ENCODE measurements at places on chromosomes 13 and 19.

DNA sequence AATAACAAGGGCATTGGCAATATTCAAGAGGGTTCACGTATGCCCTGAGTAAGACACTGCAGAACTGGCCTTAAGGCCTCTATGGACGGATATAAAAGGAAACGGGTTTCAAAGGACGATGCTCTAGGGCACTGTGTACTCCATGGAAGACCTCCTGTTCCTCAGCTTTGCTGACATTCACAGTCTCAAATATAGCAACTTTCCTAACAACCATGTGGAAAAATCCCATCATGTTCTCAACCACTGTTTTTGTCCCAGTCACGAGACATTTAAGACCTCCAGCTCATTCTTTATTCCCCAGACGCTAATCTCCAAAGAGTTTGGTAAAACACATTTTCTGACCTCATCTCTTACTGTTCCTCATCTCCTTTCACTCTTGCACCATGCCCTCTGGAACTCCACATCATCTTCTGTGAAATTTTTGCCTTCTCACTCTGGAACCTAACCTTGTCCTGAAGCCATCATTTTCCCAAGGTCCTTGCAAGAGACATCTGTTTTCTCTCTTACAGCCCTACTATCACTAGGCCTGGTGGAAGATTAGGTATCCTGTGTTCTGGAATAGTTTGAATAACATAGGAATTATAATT is 37.6 kb downstream of the SPRY2 start:
- DNase-seq: no peak

DNA sequence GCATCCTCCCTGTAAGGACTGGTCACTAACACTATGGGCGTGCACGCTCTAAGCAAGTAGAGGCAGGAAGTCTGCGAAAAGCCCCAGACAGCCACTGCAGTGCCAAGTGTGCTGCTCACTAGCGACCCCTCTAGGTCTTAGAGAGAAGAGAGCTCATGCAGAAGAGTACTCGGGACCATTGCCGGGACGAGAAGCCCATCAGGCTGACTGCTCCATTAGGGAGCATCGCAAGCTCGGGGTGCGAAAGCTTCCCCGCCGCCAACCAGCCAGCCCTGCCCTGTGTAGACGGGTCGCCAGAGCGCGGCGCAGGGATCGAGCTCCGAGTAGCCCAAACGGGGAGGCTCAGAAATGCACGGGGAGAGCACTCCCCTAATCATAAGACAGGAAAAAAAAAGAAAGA is 16.6 kb downstream of the POU4F1 start:
- DNase-seq: no peak

DNA sequence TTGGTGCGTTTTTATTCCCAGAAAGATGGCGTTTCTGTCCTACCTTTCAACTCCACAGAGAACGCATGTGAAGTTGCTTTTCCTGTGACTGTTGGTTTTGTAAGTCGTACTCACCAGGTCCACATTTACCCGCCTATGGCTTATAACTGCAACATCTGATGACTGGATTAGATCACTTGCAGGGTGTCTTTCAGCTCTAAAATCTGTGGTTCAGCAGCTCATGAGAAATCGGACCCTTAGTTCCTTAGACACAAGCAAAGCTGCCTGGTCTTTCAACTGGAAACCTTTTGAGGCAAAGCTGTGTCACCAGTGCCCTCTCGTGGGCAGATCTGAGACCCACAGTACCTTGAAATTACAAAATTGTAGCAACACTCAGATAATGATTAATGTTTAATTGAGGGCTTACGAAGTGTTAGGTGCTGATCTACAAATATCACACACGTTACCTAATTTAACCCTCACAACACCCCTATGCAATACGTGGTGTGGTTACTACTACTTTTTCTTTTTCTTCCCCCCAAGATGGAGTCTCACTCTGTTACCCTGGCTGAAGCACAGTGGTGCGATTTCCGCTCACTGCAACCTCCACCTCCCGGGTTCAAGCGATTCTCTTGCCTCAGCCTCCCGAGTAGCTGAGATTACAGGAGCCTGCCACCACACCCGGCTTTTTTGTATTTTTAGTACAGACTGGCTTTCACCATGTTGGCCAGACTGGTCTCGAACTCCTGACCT is 65.4 kb downstream of the RUBCNL start:
- peak; percentile 67 for DNase-seq

- no peak for DNase-seq
Measured at GRCh38 chr13:58207501-58207900, 576.0 kb downstream of the PCDH17 start.

GRCh38 chr19:16068696-16069259 is 7.5 kb upstream of the TPM4 start:
- DNase-seq: no peak

- peak; percentile 43 for DNase-seq
Measured at GRCh38 chr19:2034729-2035589, 16.1 kb downstream of the MKNK2 start.

- DNase-seq: no peak
Measured at GRCh38 chr19:45400192-45400591, 4.7 kb downstream of the PPP1R13L start.

DNA sequence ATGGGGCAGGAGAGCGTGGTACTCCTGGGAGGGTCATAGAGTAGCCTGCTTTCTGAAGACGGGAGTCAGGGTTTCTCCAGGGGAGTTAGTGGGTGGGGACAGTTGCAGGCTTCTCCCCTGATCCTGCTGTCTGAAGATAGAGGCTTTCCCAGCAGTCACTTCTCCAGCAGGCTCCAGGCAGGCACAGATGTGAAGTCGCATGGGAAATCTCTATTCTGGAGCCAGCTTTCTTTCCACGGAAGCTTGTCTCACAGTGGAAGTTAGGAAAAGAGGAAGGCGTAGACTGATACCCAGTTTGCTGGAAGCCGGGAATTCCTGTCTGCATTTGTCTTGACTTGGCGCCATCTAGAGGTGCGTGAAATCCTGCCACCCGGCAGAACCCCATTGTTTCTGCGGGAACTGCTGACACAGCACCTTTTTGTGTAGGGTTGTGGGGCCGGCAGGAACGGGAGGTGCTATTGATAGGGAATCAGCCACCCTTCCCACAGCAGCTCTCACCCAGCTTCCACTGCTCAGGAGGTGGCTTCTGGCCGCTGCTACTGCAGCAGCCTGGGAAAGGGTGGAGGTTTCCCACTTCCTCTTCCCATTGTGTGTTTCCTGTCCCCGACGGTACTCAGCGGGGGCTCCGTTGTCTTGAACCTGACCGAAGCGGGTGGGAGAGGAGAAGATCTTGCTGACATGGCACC is 28.5 kb upstream of the NPAS1 start:
- DNase-seq: peak; percentile 85

DNA sequence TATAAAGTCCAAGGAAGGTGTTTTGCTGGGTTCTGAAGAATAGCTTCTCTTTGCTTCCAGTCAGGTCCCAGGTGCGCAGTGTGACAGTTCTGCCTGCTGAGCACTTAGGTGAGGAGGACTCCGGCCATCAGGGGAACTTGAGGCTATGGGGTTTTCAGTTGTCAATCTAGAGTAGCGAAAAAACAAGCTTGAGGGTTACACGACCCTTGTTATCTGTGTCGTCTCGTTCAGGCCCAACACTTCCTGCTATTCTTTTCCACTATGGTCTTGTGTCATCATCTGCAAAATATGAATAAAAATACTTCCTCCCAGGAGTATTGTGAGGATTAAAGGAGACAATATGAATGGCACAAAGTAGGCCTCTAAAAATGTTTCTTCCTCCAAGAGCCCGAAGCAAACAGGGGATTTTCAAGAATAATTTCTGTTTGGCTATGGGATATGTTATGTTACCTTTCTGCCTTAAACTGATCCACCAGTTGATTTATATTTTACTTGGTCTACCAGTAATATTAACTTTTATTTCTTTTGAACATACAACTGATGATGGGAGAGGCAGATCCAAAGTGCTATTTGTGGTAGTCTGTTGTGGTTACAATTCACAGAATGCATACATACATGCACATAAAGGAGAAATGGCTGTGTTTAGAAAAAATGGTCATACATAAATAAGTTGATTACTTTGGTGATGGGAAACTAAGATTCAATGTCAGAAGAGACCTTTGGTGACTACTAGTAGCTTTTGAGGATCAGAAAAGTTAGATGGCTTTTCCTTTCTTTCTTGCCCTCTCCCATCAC is 40.5 kb upstream of the RCBTB2 start:
- no peak for DNase-seq

- DNase-seq: peak; percentile 57
Measured at GRCh38 chr13:39612023-39612637, 9.1 kb upstream of the LHFPL6 start.

DNA sequence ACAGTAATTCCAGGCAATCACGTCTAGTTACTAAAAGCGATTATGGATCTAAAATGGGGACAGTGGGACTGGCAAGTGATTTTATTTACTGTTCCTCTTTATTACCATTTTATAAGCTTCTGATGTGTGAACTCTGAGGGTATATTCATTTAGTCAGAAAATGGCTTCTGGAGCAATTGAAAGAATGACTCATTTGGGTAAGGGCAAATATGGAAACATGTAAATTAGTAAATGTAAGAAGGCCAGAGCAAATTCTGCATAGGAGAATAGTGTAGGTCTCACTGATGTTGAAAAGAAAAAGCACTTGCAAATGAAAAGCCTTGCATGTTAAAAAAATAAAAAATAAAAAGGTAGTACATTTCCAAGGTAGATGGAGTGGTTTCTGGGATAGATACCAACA is 262.2 kb downstream of the KLF5 start:
- no peak for DNase-seq

GRCh38 chr19:49771674-49772139 is 4.9 kb downstream of the AP2A1 start:
- DNase-seq: no peak

DNA sequence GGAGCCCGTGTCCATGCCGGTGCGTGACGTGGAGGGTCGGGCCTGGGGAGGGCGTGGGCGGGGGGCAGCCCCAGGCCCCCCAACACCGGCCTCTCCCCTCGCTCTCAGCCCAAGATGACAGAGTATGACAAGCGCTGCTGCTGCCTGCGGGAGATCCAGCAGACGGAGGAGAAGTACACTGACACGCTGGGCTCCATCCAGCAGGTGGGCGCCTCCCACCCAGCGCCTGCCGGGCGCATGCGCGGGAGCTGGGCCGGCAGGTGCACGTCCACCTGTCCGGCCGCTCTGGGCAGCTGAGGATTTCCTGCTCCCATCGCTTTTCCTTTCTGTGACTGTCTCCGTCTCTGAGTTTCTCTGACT is 49.8 kb downstream of the VAV1 start:
- no peak for DNase-seq

GRCh38 chr19:17170538-17171297 is 44.4 kb upstream of the USE1 start:
- DNase-seq: no peak

DNA sequence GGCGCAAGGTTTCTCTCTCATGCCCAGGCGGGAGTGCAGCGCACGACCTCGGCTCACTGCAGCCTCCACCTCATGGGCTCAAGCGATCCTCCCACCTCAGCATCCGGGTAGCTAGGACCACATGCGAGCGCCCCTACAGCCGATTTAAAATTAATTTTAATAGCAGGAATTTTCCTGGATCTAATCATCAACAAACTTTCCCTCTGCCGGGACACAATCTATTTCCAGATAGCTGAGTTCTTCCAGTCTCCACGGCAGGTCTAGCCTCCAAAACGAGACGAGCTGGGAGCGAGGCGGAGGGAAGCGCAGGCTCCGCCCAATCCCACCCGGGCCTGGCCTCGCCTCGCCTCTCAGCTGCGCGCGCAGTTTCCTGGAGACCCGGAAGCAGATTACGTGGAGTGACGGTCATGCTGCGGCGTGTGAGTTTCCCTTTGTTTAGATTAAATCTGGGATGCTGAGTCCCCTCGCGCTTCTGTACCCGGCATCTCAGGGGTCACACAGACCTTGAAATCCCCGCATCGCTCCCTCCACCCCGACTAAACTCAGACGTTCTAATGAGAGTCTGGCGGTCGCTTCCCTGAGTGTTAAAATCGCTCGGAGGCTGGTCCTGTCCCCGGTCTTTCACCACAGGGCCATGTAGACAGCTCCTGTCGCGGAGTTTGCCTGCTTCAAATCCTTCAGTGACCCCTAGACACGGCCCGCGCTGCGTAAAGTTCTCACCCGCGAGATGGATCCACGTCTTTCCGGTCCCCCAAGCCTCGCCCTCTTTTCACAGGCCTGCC is at the start of gene ZNF880:
Gene ZNF880 (plus strand): TSS at position 365 of the 782 bp plus-strand sequence. CDS start 43 bp downstream, at position 408.
- peak; percentile 97 for DNase-seq

DNA sequence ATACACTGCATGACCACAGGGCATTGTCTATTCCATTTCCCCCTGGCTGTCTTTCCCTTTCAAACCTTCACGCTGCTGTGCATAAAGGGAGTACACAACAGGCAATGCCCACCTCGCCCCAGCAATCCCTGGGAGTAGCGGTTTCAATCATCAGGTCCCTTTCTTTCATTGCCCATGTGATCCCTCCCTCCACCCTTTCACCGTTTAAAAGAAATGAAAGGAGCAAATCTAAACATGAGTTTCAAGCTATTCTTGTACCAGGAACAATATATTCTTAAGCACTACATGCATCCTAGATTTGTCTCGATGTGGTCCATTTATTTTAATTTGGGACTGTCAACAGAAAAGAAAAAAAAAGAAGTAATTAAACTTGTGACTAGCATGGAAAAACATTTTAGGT is 123.4 kb upstream of the ARGLU1 start:
- DNase-seq: no peak

DNA sequence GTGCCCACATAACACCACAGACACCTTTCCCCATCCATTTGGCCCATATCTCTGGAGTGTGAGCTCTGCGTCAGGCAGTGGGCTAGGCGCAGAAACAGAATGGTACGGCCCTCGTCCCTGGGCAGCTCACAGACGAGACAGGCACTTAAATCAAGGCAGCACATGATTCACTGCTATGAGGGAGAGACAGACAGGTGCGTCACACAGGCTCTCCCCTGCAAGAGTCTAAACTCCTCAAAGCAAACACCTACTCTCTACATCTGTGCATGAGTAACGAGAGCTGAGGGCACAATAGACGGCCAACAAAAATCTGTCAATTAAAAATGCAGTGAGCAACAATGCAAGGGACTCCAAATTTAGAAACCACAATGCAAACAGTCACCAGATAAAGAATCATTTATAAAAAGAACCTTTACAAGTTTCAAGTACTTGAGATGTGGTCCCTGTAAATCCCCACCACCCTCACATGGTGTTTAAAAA is 348.9 kb downstream of the UQCRFS1 start:
- DNase-seq: no peak

DNA sequence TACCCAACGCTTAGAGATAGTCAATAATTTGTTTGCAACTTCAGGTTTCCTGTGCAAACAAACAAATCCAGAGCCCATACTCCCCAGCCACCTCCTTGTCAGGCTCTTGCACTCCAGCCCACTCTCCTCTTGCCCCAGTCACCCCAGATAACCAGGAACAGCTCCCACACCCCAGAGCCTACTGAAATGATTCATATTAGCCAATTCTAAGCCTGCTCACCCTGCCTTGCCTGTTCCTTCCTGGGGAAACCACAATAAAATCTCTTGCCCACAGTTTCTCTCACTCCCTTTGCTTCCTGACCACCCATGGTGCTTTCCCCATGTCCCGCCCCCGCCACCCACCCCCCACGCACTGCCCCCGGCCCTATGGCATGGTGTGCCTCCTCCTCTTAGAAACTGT is 3.8 kb upstream of the ACTL9 start:
- DNase-seq: no peak

GRCh38 chr13:68509734-68510621 is 1279.8 kb upstream of the PCDH9 start:
- no peak for DNase-seq

Measured in glutamatergic neuron (in vitro differentiated cells).